ENCODE measurements at places on chromosomes 2 and 18. TPM values are rescaled to one million over a fixed set of nuclear protein-coding genes. Genes with fewer than 3 reads are reported as not detected.

NPHP1 gene
- total RNA-seq: 9.2 TPM

COX5B gene
- 102 TPM for total RNA-seq

DNA sequence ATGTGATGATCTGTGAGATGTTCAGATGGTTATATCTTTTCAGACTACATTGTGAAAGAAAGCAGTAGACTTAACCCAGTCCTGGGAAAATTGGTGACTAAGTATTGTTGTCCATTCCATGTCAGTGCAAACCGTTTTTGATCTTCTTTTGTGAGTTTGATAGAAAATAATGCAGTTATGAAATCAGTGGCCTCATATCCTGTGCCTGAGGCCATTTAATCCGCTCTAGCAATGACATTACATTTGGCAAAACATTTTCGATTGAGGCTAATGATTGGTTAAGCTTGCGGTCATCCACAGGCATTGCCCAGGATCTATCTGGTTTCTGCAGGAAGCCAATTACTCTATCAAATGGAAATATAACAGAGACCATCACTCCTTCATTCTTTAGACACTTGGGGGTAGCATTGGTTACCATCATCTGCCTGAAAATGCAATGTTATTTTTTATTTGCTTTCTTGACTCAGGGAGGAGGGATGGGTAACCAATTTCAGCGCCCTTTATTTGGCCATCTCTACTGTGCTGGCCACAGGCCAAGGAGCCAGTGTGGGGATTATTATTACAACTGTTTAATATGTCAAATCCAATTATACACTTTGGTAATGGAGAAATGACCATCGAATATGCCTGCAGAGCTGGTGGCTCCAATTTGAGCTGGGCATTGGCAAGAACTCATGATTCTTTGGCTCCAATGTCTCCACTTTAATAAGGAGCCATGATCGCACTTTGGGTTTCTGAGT, 33.6 kb downstream of the TRIB2 start:
- H3K36me3 ChIP-seq: no peaks in the 10 kb centered on the region
- no peak overlapping the region for H3K27ac ChIP-seq
- H3K4me1 ChIP-seq: no peaks in the 10 kb centered on the region
- DNase-seq: no peak

GRCh38 chr2:6764968-6765723, 100.6 kb downstream of the CMPK2 start:
- no peaks in the 10 kb centered on the region for H3K36me3 ChIP-seq
- no peak for DNase-seq
- no peaks in the 10 kb centered on the region for H3K27me3 ChIP-seq
- H3K4me3 ChIP-seq: no peak overlapping the region
- H3K4me1 ChIP-seq: no peaks in the 10 kb centered on the region

- H3K4me1 ChIP-seq: no peaks in the 10 kb centered on the region
- no peaks in the 10 kb centered on the region for H3K27me3 ChIP-seq
- H3K4me3 ChIP-seq: no peak overlapping the region
- no peak for DNase-seq
- peaks cover 24% of the 10 kb centered on the region for H3K36me3 ChIP-seq
Measured at GRCh38 chr2:158677542-158677941, 117.6 kb upstream of the DAPL1 start.

DNA sequence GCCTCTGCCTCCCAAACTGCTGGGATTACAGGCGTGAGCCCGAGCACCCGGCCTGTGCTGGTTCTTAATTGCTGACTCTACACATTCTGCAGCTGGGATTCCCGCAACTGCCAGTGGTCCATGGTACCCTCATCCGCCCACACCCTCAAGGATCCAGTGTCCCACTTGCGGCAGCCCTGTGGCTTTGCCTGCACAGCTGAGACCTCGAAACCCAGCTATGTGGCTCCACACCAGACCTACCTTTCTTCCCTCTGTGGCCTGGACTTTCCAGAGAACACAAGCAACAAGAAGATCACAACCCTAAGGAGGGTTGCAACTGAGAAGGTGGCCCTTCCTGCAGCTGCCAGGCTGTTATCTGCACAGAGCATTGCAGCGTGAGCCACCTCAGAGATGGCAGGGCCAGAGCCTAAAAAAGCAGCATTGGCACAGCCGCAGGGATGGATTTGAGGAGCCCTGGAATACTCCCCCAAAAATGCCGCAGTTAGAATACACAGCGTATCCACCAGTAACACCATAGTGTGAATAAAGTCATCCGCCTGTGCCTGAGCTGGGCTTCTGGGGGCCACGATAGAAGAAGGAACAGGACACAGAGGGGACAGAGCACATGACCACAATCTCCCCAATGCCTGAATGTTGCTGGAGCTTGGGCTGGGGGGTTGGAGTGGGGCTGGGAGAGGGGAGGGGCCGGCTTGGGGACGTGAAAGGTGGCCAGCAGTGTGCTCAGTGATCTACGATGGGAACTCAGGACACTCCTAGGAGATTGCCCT, 1.9 kb downstream of the GPR55 start:
- H3K36me3 ChIP-seq: no peaks in the 10 kb centered on the region
- DNase-seq: no peak
- no peaks in the 10 kb centered on the region for H3K27me3 ChIP-seq
- no peak overlapping the region for H3K27ac ChIP-seq

GRCh38 chr2:151374436-151374835, 17.0 kb downstream of the TNFAIP6 start:
- no peak overlapping the region for H3K4me3 ChIP-seq
- H3K27ac ChIP-seq: no peak overlapping the region
- no peak for DNase-seq
- no peaks in the 10 kb centered on the region for H3K27me3 ChIP-seq
- H3K4me1 ChIP-seq: no peaks in the 10 kb centered on the region

- no peaks in the 10 kb centered on the region for H3K27me3 ChIP-seq
- no peak for DNase-seq
- H3K36me3 ChIP-seq: no peaks in the 10 kb centered on the region
Measured at GRCh38 chr2:178943745-178944144, 106.2 kb downstream of the CCDC141 start.

- no peak overlapping the region for H3K27ac ChIP-seq
- peaks cover 5% of the 10 kb centered on the region for H3K36me3 ChIP-seq
- H3K4me1 ChIP-seq: peaks cover 55% of the 10 kb centered on the region
- H3K27me3 ChIP-seq: no peaks in the 10 kb centered on the region
Measured at GRCh38 chr2:229230256-229230655, 40.8 kb downstream of the PID1 start.

DNA sequence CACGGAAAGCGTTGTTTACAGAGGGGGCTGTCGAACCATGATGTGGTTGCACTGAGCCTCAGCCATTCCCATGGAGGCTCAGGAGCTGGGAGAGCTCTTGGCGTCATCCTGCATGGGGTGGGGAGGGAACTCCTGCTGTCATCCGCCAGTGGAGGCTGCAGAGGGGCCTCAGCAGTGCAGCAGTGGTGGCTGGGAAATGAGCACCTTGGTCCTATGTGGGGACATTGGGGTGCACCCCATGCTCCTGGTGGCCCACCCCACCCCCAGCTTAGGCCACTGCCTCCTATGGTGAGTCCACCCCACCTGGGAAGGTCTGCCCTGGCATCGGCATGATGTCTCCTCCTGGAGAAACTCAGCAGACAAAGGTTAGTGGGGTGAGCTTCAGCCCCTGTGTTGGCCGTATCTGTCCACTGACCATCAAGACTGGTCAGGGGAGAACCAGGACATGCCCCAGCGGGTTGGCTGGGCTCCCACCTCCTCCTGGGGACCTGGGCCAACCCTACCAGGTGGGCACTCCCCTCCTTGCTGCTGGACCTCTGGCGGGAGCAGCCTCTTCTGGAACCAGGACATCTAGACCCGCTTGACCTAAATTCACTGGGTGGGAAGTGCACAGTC, 67.8 kb upstream of the HDAC4 start:
- H3K4me1 ChIP-seq: peaks cover 12% of the 10 kb centered on the region
- no peak overlapping the region for H3K4me3 ChIP-seq
- no peaks in the 10 kb centered on the region for H3K36me3 ChIP-seq
- H3K27ac ChIP-seq: no peak overlapping the region
- no peak for DNase-seq

- no peak overlapping the region for H3K4me3 ChIP-seq
- no peak for DNase-seq
- no peaks in the 10 kb centered on the region for H3K27me3 ChIP-seq
- H3K4me1 ChIP-seq: no peaks in the 10 kb centered on the region
- H3K27ac ChIP-seq: no peak overlapping the region
- H3K36me3 ChIP-seq: no peaks in the 10 kb centered on the region
Measured at GRCh38 chr2:95383635-95384027, 18.9 kb upstream of the FAHD2A start.

DNA sequence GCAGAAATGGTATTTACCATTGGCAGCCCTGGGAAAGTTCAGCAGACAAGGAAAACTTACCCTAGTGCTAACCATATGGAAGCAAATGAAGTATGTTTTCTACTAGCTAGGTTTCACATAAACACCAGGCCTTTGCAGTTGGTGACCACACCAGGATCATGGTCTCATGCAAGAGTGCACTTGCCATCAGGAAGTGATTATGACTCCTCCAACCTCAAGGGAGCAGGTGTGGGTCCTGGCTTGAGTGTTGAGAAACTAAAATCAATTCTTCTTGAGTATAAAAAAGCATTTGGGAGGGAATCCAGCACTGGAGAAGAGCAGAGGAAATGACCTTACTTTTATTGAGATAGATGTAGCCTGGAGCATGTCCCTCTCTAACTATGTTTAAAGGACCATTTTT, 56.8 kb upstream of the SPAG16 start:
- no peaks in the 10 kb centered on the region for H3K27me3 ChIP-seq
- H3K4me3 ChIP-seq: no peak overlapping the region
- no peaks in the 10 kb centered on the region for H3K4me1 ChIP-seq
- DNase-seq: no peak
- H3K27ac ChIP-seq: no peak overlapping the region
